ENCODE measurements at places on chromosomes 12 and 14.

DNA sequence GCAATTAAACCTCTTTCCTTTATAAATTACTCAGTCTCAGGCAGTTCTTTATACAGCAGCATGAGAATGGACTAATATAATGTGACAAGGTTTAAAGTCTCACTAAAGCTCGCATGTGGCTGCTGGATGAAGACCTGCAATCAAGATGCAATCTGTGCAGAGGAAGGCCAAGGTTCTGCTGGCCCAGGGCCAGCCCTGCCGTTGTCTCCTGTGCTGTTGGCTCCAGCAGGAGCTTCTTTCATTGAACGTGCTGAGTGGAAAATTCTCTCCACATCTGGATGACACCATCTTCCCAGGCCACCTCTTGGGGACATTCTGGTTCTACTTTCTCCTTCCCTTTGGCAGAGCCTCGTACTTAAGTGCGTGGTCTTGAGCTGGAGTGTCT is 742.2 kb downstream of the VRK1 start:
- no peak for DNase-seq

- DNase-seq, result no peak
Measured at GRCh38 chr14:29166507-29166906, 399.9 kb downstream of the FOXG1 start.

- no peak for DNase-seq
Measured at GRCh38 chr12:8678661-8679111, 16.1 kb upstream of the MFAP5 start.

- DNase-seq, result no peak
Measured at GRCh38 chr14:66101662-66102061, 384.5 kb upstream of the CCDC196 start.

- no peak for DNase-seq
Measured at GRCh38 chr14:106681568-106681967, 1155.2 kb downstream of the TMEM121 start.

All from NCI-H1694 treated with DMSO at 0.1 percent for 48 hours (cell line).